ENCODE measurements at places on chromosomes 11 and 22.

DNA sequence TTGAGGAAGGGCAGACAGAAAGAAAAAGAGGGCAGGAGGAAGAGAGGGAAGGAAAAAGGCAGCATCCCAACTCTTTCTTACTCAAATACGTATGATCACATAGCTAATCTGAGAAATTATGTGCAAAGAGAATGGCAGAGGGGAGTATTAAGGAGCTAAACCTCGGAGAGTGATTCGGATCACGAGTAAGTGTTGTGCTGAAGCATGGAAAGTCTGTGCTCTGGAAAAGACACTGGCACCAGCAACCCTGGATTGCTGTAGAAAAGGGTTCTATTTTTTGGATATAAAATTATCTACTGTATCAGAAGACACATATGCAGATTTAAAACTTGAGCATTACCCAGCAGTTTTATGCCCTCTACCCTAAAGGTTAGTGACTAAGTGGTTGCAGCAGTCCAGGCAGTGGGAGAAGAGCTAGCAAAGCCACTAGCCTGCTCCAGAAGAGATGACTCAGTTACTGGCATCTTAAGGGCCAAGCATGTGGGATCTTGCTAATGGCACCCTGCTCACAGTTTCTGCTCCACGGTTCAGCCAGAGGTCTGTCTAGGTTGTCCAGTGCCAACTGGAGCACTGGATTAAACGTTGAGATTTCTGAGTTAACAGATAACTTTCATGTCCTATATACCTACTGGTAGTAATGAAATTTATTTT is 151.7 kb downstream of the SWAP70 start:
- DNase-seq = no peak

GRCh38 chr22:35230839-35231584 is 26.3 kb upstream of the HMGXB4 start:
- DNase-seq = no peak

GRCh38 chr11:133992121-133992520 is 35.4 kb upstream of the IGSF9B start:
- DNase-seq = no peak

- no peak for DNase-seq
Measured at GRCh38 chr22:43317239-43317638, 25.9 kb downstream of the SCUBE1 start.

DNA sequence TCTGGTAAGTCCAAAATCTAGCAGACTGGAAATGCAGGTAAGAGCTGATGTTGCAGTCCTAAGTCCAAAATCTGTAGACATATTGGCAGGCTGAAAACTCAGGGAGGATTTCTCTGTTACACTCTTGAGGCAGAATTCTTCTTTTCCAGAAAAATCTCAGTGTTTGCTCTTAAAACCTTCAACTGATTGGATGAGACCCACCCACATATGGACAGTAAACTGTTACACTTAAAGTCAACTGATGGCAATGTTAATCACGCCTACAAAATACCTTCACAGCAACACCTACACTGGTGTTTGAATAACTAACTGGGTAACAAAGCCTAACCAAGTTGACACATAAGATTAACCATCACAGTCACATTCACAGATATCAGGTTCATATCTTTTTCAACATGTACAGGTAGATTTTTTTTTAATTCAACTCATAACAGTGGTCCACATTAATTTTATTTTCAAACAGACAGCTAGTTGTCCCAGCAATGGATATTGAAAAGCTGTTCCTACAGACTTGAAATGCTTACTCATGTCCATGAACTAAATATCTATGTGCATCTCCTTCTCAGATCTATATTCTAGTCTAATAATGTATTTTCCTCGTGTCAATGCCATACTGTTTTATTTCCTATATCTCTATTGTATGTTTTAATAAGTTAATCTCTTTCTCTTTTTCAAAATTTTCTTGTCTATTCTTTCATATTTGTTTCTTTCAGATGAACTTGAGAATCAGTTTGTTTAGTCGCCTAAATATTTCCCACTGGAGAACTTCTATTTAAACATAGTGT is 110.1 kb downstream of the TMPRSS5 start:
- DNase-seq = no peak

- DNase-seq = no peak
Measured at GRCh38 chr22:49257551-49257961, 570.1 kb downstream of the BRD1 start.

DNA sequence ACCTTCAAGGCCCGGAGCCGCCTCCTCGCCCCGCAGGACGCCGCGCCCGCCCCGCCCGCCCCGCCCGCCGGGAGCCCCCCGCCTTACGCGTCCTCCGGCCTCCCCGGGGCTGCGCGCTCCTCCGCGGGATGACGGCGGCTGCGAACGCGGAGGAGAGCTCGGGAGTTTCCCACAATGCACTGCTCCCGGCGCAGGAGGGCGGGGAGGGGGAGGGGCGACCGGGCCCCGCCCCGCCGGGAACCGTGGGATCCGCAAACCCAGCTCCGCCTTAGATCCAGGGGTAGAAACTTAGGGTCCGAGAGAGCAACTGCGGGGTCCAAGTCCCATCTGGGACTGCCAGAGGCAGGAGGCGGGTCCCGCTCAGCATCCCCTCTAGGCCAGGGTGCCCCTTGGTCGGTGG is at the start of gene CEND1:
TSS of gene CEND1 (minus strand) at position 148 of the 400 bp plus-strand sequence. CDS start 1,514 bp downstream, outside the sequence.
- DNase-seq = no peak

GRCh38 chr11:36213393-36213840 is 75.8 kb downstream of the COMMD9 start:
- no peak for DNase-seq

DNA sequence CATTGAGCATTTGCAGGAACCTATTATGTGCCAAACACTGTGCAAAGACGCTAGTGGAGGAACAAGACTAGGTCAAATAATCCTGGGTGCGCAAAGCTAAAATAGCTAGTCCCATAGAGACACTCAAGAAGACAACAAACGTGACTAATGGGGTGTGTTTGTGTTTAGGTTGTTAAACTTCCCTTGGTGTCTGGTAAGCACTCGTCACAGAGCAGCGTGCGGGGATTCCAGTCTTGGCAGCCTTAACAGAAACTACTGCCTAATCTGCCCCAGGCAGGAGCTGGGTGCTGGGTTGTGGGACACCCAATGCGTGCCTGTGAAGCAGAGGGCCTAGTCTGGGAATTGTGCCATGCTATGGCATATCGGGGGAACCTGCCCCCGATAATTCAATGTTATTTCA is 10.8 kb upstream of the CALCB start:
- DNase-seq = no peak

DNA sequence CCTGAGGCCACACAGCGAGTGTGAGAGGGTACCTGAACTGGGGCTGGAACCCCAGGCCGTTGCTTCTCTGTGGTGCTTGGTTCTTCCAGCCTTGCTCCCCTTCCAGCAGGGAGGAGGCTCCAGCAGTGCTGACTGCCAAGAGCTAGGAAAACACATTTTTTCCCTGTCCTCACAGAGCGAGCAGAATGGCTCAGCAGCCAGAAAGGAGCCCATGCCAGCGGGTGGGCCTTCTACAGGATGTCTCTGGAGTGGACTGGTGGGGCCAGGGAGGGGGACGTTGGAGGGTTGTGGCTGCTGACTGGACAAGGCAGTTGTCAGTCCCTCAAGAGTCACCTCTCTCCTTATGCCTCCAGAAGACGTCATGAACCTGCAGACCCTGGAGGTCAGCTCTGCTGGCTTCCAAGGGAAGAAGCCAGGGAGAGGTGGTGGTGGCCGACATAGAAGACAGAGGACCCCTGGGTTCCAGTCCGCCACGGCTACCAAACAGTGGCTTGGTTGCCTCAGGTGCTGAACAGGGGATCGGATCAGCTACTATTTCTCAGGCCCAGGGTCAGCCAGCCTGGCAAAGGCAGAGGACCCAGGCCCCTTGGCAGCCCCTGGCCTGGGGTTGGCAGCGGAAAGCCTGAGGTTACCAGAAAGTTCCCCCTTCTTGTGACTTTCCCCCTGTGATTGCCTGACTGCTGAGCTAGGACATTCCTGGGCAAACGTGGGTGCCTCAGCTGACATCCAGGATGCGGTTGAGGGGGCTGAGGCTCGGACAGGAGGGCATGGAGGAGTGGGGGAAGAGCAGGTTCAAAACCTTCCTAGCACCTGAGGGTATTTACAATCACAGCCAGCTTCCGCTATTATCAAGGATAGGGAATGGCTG is 3.7 kb downstream of the MAFF start:
- no peak for DNase-seq

GRCh38 chr11:123148965-123149364 is 46.1 kb downstream of the CLMP start:
- DNase-seq = no peak

DNA sequence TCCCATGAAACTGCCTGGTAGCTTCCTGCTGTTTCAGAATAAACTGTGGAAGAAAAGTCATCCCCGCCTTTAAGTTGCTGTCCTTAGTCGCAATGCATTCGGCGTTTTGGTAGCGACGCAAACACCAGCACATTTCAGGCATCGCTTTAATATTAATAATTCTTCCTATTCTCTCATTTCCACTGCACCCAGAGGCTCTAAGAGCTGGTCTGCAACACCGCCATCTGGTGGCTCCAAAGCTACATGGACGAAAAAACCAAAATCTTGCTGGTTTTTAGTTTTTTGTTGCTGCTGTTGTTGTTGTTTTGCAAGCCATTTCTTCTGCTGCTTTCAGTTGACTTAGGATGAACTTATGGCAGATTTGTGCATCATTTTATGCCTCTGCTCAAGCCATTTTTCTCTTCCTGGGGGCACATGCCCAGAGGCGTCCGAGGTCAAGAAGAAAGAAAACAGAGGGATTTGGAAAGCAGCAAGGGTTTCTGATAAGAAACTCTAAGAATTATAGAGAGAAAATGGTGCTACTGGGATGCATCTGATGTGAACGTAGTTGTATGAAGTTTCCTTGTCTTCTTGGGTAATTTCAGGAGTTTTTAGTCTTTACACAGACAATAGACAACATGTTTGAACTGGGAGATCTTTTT is 345.4 kb upstream of the KIRREL3 start:
- DNase-seq = no peak

DNA sequence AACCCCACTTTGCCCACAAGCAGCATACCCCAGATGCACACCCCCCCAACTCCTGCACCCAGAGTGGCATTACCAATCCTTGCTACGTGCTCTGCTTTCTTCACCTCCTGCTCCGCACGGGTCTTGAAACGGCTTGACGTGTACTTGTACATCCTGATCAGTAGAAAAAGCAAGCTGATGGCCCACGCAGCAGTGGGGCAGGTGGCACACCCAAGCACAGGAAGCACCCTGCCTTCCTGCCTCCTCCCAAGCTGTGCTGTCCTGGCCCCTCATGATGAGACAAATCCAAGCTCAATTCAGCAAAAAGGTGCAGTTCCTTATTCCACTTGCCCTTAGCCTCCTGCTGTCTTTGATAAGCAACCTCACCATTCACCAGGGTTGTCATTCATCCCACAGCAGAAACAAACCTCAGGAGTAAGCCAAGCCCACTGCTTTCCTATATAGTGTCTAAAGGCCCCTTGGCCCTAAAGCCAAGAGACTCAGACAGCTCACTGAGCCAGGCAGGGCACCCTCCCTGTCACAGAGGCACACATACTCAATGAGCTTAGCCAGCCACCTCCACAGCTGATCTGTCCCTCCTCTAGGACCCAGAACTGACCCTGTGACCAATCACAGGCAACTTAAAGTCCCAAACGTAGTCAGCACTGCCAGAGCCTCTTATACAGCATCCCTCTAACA is 27.8 kb downstream of the MORC2 start:
- no peak for DNase-seq

GRCh38 chr11:35523861-35524260 is 1.6 kb downstream of the PAMR1 start:
- no peak for DNase-seq

DNA sequence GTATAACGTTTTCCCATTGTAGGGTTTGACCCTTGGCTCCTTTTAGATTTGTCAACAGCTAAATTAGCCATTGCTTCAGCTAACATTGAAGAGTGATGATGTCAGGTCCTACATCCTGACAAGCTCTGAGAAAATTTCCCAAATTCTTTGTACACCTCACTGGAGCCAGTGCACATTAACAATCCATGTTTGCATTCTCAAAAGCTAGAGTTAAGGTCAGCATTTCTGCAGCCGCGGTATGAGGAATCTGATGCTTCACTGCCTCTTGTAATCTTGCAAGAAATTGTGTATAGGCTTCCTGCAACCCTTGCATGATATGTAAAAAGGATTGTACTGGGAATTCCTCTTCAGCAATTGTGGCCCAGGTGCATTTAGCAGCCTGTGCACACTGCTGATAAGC is 33.1 kb upstream of the NCAM1 start:
- no peak for DNase-seq

GRCh38 chr11:119615882-119616196 is 113.2 kb downstream of the NECTIN1 start:
- DNase-seq = no peak

- no peak for DNase-seq
Measured at GRCh38 chr11:10686311-10686710, 7.2 kb downstream of the IRAG1 start.

GRCh38 chr11:67022961-67023956 is at the start of gene SYT12:
TSS of gene SYT12 (plus strand) at chr11:67023134. CDS start at chr11:67030145, 7,011 bp downstream.
- no peak for DNase-seq

DNA sequence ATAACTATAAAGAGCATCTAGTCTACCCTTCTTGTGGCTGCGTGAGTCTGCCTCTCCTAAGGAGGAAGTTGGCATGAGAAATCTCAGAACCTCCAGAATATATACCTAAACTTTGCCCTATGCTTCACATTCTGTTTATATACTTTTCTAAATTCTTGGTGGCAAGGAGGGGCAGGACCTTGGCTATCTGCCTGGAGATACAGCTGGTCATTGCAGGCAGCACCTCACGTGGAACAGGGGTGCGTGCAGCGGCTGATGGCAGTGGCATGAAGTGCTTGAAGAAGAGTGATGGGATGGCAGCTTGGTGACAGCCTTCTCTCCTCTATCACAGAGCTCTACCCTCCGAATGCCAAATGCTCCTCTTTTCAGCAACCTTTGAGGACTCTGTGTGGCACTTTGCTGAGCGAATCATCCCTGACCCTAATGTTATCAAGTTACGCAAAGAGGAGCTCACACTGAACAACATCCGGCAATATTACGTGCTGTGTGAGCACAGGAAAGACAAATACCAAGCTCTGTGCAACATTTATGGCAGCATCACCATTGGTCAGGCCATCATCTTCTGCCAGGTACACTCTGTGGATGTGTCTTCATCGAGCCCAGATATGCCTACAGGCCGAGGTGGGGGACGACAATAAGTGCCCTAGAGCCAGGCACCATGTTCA is 12.5 kb downstream of the DDX25 start:
- no peak for DNase-seq

DNA sequence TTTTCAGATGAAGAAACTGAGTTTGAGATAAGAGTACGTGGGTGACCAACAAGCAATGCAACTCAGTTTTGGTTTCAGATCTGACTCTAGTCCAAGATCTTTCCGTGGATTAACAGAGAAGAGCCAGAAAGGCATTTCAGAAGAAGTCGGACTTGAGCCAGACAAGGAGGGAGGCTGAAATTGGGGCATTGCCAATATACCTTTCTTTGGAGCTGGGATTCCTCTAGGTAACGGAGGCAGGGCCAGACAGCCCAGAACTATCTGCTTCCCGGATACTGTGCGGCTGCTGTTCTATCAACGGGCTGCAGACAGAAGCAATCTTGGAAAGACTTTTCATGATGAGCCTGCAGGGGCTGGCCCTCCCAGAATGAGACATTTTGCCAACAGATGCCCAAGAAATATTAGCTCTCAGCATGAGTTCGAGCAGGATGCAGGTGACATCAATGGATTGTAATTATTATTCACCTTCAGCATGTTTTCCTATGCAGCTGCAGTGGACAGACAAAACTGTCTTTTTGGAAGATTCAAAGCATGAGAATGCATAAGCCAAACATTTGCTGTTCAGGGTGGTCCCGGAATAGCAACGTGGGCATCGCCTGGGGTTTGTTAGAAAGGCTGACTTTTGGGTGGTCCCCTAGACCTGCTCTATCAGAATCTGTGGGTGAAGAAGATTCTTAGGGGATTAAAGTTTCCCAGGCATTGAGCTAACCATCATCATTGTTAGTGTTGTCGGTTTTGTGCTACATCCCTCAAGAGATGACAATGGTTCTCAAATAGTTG is 95.7 kb downstream of the SCN3B start:
- DNase-seq = no peak

Data from esophagus squamous epithelium (tissue), 5 donors.